ENCODE measurements at places on chromosomes 2 and 18. TPM values are rescaled to one million over a fixed set of nuclear protein-coding genes. Genes with fewer than 3 reads are reported as not detected.

GRCh38 chr2:120406566-120406965, 60.6 kb downstream of the INHBB start:
- DNase-seq = no peak
- H3K27me3 ChIP-seq = no peaks in the 10 kb centered on the region
- H3K4me1 ChIP-seq = no peaks in the 10 kb centered on the region

GRCh38 chr2:176272870-176273459, 3.7 kb downstream of the MTX2 start:
- no peaks in the 10 kb centered on the region for H3K27me3 ChIP-seq
- H3K4me1 ChIP-seq = peaks cover 12% of the 10 kb centered on the region
- no peak overlapping the region for H3K27ac ChIP-seq
- no peak overlapping the region for H3K4me3 ChIP-seq

- H3K27ac ChIP-seq = no peak overlapping the region
- H3K27me3 ChIP-seq = no peaks in the 10 kb centered on the region
- no peaks in the 10 kb centered on the region for H3K36me3 ChIP-seq
Measured at GRCh38 chr2:103496850-103497249, 735.0 kb downstream of the TMEM182 start.

DNA sequence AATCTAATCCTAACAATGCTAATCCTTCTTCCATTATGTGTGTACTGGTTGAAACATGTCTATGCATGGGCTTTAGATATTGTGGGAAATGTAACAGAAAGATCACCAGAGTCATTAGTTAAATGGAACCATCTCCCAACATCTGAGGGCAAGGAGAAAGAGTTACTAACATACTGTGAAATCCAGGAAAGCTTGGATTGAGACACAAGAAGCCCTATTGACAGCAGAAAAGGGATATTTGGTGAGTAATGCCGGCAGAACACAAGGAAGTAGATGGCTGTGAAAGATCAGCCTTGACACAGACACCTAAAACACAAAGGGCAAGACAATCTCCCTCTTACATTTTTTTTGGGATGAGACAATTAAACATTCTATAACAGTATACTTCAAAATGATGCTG, 28.5 kb upstream of the LAMA1 start:
- DNase-seq = no peak
- no peak overlapping the region for H3K4me3 ChIP-seq
- H3K36me3 ChIP-seq = no peaks in the 10 kb centered on the region

DNA sequence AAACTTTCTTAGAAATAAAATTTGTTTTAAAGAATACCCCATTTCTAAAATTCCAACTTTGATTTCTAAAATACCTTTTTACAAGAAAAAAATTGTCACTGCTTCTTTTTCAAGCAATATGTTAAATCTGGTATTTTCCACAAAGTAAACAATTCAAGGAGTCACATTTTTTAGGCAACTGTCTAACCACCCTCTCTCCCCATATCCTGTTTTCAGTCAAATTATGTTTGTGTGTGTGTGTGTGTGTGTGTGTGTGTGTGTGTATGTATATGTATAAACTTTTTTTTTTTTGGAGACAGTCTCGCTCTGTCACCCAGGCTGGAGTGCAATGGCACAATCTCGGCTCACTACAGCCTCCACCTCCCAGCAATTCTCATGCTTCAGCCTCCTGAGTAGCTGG, 59.3 kb downstream of the ADNP2 start:
- DNase-seq = no peak
- no peak overlapping the region for H3K27ac ChIP-seq
- no peaks in the 10 kb centered on the region for H3K4me1 ChIP-seq
- no peak overlapping the region for H3K4me3 ChIP-seq

DNA sequence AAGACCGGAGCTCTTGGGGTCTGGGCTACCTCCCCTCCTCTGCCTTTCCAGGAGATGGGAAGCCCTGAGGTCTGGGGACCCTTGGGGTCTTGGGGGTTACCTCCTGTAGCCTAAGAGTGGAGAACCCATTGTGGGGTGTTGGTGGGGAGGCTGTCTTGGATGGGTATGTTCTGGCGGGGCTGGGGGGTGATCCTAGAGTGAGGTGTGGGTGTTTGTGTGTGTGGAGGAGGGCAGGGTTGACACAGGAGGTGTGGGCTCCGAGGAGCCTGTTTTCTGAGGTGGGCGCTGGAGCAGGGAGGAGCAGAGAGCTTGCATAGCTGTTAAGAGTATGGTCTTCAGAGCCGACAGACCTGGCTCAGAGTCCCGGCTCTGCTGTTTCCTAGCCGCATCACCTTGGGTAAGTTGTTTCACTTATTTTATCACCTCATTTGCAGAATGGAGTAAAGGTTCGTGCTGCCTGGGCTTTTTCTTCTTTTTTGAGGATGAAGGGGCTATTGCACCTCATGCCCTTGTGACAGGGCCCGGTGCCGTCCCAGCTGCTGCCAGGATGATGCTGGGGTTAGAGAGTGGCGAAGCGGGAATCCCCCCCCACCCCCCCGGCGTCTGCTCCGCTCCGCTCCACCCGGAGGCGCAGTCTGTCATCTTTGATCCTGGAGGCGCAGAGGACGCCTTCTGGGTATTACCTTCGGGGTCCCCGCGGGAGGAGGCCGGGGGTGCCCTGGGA, 17.2 kb downstream of the TET3 start:
- H3K4me3 ChIP-seq = peak overlapping the region; percentile 40
- no peaks in the 10 kb centered on the region for H3K27me3 ChIP-seq
- H3K27ac ChIP-seq = peak overlapping the region; percentile 13
- no peak for DNase-seq
- H3K4me1 ChIP-seq = peaks cover 81% of the 10 kb centered on the region

GRCh38 chr18:41482501-41482900, 472.5 kb upstream of the PIK3C3 start:
- H3K27me3 ChIP-seq = no peaks in the 10 kb centered on the region
- no peak overlapping the region for H3K4me3 ChIP-seq
- no peak overlapping the region for H3K27ac ChIP-seq

GRCh38 chr2:62478093-62478580, 27.9 kb downstream of the TMEM17 start:
- no peaks in the 10 kb centered on the region for H3K27me3 ChIP-seq
- no peak overlapping the region for H3K27ac ChIP-seq
- H3K36me3 ChIP-seq = no peaks in the 10 kb centered on the region
- DNase-seq = no peak

GRCh38 chr18:14117606-14118005, 14.6 kb downstream of the ZNF519 start:
- no peak overlapping the region for H3K27ac ChIP-seq
- H3K36me3 ChIP-seq = no peaks in the 10 kb centered on the region
- no peaks in the 10 kb centered on the region for H3K4me1 ChIP-seq
- H3K4me3 ChIP-seq = no peak overlapping the region
- no peak for DNase-seq
- no peaks in the 10 kb centered on the region for H3K27me3 ChIP-seq

GRCh38 chr2:100875516-100876230, 55.7 kb downstream of the NPAS2 start:
- no peaks in the 10 kb centered on the region for H3K27me3 ChIP-seq
- DNase-seq = no peak
- no peak overlapping the region for H3K4me3 ChIP-seq

- no peak for DNase-seq
- H3K36me3 ChIP-seq = no peaks in the 10 kb centered on the region
- no peaks in the 10 kb centered on the region for H3K27me3 ChIP-seq
- no peak overlapping the region for H3K4me3 ChIP-seq
- no peaks in the 10 kb centered on the region for H3K4me1 ChIP-seq
- no peak overlapping the region for H3K27ac ChIP-seq
Measured at GRCh38 chr2:8371653-8372052, 310.2 kb upstream of the ID2 start.

DNA sequence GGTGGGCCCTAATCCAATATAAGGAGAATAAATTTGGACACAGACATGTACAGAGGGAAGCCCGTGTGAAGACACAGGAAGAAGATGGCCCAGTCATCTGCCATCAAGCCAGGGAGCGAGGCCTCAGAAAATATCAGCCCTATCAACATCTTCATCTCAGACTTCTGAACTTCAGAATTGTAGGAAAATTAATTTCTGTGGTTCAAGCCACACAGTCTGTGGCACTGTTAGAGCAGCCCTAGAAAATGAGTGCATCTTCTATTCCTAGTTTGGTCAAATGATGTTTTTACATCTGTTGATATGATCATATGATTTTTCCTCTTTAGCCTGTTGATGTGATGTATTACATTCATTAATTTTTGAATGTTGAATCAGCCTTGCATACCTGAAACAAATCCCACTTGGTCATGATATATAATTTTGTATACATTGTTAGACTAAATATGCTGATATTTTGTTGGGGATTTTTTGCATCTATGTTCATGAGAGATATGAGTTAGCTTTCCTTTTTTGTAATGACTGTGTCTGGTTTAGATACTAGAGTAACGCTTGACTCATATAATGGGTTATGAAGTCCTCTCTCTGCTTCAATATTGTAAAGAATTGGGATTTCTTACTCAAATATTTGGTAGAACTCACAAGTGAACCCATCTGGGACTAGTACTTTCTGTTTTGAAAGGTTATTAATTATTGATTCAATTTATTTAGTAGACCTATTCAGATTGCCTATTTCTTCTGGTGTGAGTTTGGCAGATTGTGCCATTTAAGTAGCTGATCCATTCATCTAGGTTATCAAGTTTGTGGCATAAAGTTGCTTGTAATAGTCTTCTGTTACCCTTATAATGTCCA, 451.4 kb downstream of the EIPR1 start:
- DNase-seq = no peak
- H3K27me3 ChIP-seq = no peaks in the 10 kb centered on the region
- H3K4me3 ChIP-seq = no peak overlapping the region
- H3K4me1 ChIP-seq = no peaks in the 10 kb centered on the region
- H3K27ac ChIP-seq = no peak overlapping the region

DNA sequence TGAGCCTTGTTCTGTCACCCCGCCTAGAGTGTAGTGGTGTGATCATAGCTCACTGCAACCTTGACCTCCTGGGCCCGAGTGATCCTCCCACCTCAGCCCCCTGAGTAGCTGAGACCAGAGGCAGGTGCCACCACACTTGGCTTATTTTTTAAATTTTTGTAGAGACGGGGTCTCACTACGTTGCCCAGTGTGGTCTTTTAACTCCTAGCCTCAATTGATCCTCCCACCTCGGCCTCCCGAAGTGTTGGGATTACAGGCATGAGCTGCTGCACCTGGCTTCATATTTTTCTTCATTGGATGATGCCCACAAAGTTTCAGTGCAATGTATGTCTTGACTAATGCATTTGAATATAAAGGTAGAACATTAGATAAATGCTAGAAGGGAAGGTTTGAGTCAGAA, 120.8 kb downstream of the FMNL2 start:
- no peak for DNase-seq
- H3K36me3 ChIP-seq = no peaks in the 10 kb centered on the region
- no peaks in the 10 kb centered on the region for H3K4me1 ChIP-seq
- H3K27me3 ChIP-seq = no peaks in the 10 kb centered on the region
- no peak overlapping the region for H3K4me3 ChIP-seq
- H3K27ac ChIP-seq = no peak overlapping the region

GRCh38 chr2:51789918-51790317, 758.0 kb upstream of the NRXN1 start:
- no peaks in the 10 kb centered on the region for H3K4me1 ChIP-seq
- H3K27ac ChIP-seq = no peak overlapping the region
- no peaks in the 10 kb centered on the region for H3K36me3 ChIP-seq
- DNase-seq = no peak

CHRND gene
- not detected for total RNA-seq

DTNA gene
- 12.0 TPM for total RNA-seq

COL3A1 gene
- total RNA-seq = 1,354 TPM

TMEM237 gene
- total RNA-seq = 18.9 TPM

COPS9 gene
- 108 TPM for total RNA-seq

MRO gene
- 0.86 TPM for total RNA-seq

OTOS gene
- total RNA-seq = not detected

LCT gene
- 0.09 TPM for total RNA-seq

KRCC1 gene
- total RNA-seq = 19.7 TPM

ST8SIA5 gene
- total RNA-seq = 0.23 TPM

KHK gene
- total RNA-seq = 11.5 TPM

Measured in left lung (tissue), 14 donors.